Stimulated activated CD8-positive, alpha-beta memory T cell treated with anti-CD3 and anti-CD28 coated beads, Interleukin-2, amount 100 ng/mL, for 1 hour (primary cell): ENCODE measurements at places on chromosomes 13 and 19.

GRCh38 chr19:10290357-10290875, 664 bp downstream of the ICAM5 start:
- no peak for DNase-seq

GRCh38 chr13:50224534-50224933, 209.3 kb downstream of the KCNRG start:
- DNase-seq, result no peak

- no peak for DNase-seq
These were observed 14.0 kb upstream of the ZNF468 start for GRCh38 chr19:52871466-52871865.

GRCh38 chr13:109672545-109672944, 113.8 kb downstream of the IRS2 start:
- no peak for DNase-seq

DNA sequence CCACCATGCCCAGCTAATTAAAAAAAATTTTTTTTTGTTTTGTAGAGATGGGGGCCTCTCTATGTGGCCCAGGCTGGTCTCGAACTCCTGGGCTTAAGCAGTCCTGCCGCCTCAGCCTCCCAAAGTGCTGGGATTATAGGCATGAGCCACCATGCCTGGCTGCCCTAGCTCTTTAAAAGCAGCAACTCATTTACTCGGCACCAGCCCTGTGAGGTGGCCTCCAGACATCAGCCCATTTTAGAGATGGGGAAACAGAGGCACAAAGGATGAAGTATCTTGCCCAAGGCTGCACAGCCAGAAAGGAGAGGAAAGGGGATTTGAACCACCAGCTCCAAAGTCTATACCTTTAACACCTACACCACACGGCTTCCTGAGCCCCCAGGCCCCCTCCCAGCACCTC, 312 bp downstream of the PRX start:
- no peak for DNase-seq

- no peak for DNase-seq
These were observed 136.3 kb upstream of the CSNK1A1L start for GRCh38 chr13:37241786-37242185.

DNA sequence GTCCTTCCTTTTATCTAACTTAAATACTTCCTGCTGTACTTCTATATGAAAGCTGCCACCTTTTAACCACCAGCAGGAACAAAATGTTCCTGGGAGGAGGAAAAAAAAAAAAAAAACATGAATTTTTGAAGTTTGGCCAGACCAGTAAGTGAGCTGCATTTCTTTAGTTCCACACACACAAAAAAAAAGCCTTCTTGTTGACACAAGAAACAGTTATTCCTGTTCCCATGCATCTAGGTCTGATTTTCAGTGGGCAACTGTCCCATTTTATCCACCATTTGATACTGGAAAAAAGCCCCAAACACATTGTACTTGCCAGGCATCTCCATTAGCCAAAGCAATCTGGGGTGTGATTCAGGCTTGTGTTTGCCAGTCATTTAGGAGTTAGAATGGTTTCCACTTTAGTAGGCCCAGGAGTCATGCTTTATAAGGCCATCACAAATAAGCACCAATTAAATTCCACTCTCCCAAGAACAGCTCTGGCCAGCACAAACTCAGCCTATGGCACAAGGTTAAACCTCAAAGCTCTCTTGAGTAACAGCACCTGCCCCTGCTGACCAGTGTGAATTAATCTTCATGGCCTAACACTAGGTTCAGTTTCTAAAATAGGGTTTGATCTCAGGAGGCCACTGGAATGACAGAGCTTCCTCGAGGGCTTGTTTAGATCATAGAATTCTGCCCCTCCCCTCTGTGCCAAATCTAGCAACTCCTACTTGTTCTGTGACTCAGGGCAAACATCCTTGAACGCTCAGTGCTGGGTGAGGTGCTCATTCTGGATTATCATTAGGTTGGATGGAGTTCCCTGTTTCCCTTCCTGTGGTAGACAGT, 67.1 kb downstream of the NUFIP1 start:
- no peak for DNase-seq

GRCh38 chr13:114131583-114132418, 622 bp downstream of the RASA3 start:
- no peak for DNase-seq

- DNase-seq, result no peak
These were observed 88.9 kb downstream of the WDFY2 start for GRCh38 chr13:51673165-51673564.

DNA sequence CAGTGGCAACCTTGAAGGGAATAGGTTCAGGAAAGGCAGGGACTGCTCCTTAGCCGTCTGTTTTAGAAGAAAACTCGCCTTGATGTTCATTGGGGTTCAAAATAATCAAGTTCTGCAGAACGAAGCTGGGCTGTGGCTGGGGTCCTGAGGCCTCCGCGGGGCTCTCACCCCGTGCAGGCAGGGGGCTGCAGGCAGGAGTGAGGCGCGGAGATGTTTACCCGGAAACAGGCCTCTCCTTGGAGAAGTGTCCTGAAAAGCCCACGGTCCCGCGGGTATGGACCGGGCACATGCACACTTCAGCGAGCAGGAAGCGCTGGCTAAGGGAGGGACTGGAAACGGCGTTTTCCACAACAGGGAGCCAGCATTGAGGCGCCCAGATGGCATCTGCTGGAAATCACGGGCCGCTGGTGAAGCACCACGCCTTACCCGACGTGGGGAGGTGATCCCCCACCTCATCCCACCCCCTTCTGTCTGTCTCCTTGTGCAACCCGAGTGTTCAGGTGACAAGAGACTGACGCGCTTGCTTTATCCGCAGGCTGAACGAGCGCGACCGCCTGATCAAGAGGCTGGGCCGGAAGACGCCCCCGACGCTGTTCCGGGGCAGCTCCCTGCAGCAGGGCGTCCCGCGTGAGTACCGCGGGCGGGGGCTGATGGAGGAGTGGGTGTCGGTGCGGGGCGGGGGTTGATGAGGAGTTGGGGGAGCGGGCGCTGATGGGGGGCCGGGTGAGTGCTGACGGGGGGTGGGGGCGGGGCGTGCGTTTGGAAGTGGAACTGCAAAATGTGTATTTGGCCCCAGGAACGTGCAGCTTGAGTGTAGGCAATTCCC, 39.6 kb downstream of the SHISA2 start:
- DNase-seq, result peak; percentile 23

DNA sequence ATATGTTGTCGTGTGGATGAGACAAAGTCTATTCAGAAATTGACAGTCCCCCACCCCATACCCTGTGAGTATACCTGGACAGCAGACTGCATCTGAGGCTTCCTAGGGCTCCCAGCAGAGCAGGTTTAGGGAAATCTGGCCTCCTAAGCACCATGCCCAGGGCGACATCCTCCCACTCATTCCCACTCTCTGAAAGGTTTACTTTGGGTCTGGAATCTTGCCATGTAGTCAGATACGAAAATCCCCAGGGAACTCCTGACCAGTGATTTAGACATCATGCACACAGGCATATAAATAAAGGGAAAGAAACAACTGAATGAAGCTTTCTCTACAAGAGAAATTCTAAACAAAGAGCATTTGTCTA, 717 bp upstream of the NALCN start:
- DNase-seq, result no peak

DNA sequence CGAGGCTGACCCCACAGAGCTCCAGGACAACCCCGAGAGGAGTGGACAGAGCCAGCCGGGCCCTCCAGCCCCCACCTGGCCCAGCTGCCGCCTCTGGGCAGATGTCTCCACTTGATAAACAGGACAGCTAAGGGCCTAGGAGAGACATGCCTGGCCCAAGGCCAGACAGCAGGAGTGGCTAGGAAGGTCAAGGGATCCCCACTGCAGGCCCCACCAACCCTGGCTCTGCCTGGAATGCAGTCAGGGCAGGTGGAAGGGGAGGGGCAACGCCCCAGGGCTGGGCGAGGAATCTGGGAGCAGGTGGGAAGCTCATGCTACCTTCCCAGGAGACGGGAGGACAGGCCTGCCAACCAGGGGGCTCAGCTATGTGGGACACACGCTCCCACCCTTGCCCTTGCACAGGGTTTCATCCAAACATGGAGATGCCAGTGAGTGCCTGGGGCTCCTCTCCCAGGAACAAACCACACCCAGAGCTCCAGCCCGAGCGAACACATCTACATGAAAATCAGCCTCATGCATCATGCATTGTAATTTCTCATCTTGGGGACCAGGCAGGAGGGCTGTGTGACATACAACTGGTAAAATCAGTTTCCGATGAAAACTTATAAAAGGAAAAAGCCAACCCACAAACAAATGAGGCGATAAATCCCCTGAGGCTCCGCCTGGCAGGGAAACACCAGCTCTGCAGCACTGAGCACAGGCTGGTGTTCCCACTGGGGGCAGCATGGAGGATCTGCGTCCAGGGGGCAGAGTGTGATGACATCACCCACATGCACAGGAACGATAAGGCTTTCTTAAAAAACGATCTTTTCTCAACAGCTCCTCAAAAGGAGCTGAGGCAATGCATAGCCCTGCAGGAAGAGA, 25.0 kb downstream of the SH3GL1 start:
- DNase-seq, result no peak

GRCh38 chr19:3655402-3656072, 28.9 kb upstream of the CACTIN start:
- DNase-seq, result no peak

DNA sequence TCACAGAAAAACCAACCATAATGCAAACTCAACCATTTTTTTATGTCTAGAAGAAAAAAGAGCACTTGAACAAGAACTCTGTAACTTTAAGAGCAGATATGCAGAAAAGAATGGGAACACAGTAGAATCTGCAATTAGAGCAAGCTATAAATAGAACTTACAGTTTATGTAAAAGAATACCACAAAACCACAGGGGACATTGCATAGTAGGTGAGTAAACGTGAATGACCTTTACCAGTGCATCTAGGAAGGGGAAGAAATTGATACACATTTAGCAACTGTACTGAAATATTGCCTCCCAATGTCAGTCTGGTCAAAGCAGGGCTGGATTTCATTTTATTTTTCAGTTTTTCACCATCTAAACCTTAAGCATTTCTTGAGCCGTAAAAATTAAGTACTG, 242.2 kb upstream of the EDNRB start:
- DNase-seq, result no peak

DNA sequence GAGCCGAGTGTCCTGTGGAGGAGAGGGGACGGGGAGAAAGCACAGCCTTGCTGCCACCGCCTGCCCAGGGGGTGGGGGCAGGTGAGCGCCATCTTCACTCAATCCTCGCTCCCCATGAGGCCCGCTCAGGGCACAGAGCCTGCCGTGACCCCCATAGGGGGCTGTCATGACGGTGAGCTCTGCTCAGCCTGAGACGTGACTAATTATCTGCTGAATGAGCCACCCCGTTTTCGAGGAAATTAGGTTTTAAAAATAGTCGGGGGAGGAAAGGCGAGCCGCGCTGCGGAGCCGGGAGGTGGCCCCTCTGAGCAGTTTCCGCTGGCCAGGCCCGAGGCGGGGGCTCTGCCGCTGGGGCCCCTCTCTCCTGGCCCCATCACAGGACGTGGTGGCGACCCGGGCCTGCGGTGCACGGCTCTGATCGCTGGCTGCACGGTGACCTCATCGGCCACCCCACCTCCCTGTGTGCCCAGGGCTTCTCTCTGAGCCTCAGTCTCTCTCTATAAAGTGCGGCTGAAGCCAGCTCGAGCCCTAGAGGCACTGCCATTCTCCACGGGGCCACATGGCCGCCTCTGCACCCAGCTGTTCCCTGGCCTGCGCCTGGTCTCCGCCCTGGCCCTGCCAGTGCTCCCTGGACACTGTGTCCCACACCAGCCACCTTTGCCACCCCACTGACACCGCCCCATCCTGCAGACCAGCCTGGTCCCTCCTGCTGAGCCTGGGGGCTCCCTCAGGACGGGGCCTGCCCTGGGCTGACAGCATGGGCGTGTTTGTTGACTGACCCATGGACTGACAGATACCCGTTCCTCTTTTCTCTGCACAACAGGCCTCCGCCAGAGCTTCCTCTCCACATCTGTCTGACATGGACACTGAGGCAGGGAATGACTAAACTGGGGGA, 28.3 kb downstream of the PIP5K1C start:
- no peak for DNase-seq

- no peak for DNase-seq
These were observed 3.0 kb downstream of the LGALS4 start for GRCh38 chr19:38809592-38810252.

GRCh38 chr13:50608370-50608769, 235.1 kb downstream of the DLEU7 start:
- DNase-seq, result no peak

DNA sequence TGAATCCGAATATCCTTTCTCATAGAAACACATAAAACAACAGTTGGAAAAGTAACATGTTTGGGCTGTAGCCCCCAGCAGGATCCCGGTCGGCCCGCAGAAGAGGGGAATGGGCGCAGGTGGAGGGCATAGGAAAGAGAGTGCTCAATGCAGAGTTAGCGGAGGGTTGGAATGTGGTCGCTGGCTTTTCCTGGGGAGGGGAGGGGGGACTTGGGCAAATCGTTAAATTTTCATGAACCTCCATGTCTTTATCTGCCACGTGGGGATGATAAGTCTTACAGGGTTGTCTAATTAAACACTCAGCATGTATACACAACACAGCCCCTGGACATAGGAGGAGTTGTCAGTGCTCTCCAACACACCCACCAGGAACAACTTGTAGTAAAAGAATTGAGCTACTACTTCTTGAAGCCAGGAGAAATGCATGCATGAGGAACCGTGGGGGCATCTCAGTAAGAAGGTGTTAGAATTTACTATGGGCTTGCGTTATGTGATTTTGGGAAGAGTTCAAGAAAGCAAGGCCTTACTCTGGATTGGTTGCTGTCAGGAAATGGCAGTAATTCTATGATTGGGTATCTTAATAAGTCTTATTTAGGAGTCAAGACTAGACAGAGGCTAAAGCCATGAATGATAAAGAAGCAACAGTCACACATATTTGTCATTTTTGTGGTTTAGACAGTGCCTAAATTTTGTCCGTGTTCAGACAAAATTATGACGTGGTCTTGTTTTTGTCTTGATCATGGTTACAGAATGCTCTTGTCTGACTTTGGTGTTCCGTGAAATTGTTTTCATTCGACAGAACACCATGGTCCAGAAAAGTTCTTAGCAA, 671 bp upstream of the SLC46A3 start:
- no peak for DNase-seq

GRCh38 chr13:108760541-108760940, 131.1 kb downstream of the MYO16 start:
- DNase-seq, result no peak

GRCh38 chr13:60139272-60139671, 24.5 kb downstream of the DIAPH3 start:
- no peak for DNase-seq

DNA sequence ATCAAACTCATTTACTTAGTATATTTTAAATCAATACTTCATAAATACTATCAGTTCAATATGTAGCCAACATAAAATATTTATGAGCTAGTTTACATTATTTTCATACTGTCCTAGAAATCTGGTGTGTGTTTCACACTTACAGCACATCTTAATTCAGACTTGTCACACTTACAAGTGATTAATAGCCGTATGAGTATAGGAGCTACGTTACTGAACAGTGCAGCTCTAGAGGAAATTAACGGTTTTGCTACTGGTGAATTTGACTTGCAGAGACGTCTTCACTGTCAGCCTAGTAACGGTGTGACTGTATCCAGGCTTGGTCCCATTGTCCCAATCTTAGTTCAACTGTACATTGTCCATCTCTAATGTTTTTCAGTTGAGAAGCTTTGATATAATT, 33.7 kb upstream of the POSTN start:
- no peak for DNase-seq
